ENCODE measurements at places on chromosomes 12 and 14.

- DNase-seq, result no peak
Observed at GRCh38 chr12:62903151-62903550, 31.8 kb downstream of the PPM1H start.

GRCh38 chr12:118371321-118372282, 1.1 kb downstream of the TAOK3 start:
- no peak for DNase-seq

DNA sequence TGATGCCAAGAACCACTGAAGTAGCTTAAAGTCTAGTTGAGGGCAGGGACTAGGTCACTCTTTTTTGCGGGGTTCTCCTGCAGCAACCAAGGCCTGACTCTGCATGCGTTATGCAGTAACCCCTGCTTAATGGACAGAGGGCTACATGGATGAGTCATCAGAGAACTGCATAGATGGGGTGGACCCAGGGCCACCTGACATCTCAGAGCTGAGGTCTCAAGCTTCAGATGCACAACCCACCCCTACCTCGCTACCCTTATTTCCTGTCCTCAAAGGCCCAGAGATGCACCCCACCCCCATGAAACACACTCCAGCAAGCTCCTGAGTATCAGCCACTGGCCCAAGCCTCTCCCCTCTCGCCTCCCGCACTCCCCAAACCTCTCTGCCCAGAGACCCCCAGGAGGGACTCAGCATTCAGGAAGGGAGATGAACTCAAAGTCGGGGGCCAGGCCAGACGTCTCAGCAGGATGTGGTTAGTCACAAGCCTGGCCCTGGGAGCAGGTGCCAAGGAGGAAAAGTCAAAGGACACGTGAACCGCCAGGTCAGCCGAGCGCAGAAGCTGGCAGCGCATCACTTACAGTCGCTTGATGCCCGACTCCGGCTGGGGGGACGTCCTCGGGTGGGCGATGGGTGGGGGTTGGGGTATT, 25.8 kb downstream of the SNRNP35 start:
- DNase-seq, result no peak

GRCh38 chr14:20682435-20683124, 1.8 kb upstream of the RNASE4 start:
- DNase-seq, result peak; percentile 68

DNA sequence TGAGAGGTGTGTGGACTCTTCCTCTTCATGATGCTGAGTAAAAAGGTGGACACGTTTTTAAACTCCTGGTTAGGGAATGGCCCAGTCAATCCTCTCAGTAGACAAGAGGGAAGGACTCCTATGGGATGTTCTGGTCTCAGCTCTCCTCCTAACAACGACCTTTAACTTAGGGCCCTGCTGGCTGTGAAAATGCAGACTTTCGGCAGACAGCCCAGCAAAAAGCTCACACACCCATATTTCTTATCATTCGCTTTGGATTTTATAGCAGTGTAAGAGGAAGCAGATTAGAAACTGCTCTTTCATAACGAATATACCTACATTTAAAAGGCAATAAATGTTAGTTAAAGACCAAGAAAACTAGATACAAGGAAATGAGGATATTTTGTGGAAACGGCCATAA, 18.0 kb upstream of the YARS2 start:
- DNase-seq, result no peak

DNA sequence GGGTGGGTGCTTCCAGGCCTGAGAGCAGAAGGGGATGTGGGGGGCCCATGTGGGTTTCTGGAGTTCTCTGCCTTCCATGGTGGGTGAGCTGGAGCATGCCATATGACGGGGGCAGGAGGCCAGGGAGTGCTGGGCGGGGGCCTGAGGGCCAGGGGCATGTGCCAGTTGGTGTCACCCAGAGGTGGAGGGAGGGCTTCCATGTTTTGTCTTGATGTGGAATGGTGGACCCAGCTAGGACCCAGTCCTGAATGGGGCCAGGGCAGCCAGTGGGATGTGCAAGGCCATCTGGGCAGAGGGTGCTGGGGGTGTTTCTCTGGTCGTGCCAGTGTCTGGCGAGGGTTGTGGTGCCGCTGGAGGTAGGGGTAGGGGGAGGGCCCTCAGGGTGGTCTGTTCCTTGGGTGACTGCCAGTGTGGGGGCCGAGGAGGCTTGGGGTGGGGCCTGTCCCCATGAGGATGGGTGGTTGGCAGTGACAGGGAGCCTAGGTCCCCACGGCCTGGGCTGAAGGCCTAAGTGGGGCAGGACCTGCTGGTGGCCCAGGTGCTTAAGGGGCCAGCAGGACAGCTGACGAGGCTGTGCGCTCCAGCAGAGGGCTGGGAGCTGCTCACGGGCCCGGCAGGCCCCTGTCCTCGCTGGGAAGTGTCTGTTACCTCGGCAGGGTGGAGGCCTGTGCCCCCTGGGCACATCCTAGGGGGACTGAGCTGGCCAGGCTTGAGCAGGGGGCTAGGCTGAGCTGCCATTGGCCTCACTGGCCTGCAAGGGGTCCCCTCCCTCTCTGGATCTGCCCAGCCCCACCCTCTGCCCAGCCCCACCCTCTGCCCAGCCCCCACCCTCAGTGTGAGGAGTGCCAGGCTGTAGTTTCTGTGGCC, 26.8 kb downstream of the CEP170B start:
- no peak for DNase-seq

DNA sequence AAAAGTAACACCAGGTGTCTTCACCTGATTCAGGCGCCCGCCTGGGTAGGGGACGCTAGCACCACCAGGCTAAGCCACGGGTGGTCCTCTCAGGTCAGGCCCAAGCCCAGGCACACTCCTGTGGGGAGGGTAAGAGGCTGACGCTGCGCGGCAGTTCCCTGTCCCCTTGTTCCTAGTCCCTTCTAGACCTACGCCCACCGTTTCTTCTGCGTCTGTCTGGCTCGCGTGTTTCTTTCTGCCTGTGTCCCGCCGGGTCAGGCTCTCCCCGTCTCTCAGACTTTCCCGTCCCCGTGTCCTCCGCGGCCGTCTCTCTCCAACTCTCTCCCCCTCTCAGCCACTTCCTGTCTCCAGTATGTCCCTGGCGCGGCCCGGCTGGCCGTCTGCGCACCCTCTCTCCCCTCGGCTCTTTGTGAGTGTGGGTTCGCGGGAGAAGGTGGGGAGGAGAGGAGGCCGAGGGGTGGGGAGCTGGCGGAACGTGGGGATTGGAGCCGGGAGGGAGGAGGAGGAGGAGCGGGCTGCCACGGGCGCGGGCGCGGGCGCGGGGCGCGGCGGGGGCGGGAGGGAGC, 3.1 kb upstream of the TNS2 start:
- no peak for DNase-seq

DNA sequence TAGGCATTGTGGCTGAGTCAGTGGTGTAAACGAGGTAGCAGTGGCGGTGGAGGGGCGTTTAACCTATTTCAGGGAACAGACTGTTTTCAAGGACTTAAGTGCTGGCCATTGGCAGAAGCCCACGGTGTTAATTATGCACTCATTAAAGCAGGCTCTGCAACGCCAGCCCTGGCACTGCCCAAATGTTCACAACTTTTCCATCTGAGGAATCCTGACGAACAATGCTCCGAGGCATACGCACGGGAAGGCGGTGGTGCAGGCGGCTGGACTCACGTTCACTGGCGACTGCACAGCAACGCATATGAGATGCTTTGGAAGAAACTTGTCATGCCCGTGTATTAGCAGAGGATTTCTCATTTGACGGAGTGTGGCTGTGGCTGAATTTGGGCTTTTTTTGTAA, 70.6 kb upstream of the SLC24A4 start:
- DNase-seq, result no peak

- no peak for DNase-seq
Observed at GRCh38 chr12:79331870-79332269, 358.9 kb downstream of the PAWR start.

- DNase-seq, result no peak
Observed at GRCh38 chr12:51374361-51374760, 16.8 kb downstream of the GALNT6 start.

DNA sequence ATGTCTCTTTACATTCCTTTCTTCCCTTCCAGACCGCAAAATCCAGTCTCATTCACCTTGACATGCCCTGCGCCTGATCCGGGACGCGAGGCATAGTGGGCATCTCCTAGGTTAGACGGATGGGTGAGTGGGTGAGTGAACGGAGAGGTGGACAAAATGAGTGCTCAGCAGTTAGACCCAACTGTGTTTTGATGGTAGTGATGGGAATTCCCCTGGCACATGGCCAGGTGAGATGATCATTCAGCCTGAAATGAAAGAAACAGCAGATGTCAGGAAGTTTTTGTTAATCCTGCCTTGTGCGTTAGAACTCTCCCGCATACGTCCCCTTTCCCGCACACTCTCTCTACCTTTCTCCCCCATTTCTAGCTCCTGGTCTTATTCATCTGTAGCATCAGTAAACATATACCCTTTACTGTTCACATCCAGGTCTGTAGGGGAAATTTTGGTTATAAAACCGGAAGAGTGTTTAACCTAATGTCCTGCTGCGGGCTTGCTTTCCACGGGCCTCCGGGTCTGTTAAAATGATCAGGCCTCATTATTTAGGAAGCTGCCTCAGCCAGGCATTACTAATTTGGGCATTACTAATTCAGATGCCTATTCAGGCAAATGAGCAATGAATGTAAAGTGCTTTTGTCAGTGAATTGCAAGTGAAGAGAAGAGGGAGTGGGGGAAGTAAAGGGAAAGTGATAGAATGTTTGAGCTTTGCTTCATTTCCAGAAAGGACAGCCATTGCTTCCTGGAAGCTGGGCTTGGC, 172.8 kb downstream of the ETV6 start:
- peak; percentile 16 for DNase-seq

DNA sequence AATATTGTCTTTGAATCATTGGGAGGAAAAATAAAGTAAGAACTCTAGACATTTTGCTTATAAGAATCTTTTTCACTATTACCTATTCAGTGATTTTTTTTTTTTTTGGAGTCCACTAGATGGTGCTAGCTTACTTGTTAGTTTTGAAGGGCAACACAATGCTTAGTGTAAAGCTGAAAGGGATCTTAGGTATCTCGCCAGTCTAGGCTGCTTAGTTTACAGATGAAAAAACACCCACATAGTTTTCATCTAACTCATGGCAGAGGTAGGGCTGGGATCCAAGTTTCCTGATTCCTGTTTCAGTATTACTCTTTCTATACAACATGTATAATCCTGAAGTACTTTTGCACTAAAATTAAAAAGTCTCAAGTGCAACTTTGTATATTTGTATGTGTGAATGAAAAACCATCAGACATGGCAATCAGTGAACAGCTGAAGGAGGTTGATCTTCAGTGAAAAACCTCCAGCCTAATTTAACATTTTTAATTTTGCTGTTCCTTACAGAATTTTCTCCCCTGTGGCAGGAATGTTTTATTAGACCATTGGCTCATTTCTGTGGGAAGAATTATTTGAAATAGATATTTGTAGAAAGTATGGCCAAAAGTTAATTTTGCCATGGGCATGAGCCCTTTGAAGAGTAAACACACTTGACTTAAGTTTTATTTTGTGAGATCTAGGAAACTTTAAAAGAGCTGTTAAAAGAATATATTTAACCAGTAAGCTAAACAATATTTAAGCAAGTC, 40.7 kb downstream of the LRRIQ1 start:
- DNase-seq, result no peak

DNA sequence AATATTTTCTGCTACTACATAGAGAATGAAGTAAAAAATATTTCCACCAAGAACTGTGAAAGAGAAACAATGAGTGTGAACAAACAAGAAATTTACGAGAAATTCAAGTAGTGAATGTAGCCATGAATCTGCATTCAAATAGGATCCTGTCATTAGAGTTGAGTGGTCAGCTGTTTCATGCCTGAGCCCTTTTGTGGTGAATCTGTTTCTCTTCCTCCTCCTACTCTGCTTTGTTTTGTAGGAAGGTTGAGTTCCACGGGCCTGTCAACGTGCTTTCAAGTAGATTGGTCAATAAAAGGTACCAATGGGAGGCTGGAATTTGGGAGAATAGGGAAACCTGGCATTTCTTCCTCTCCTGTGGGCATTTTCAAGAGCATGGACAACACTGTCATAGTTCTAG, 1749.6 kb upstream of the FLRT2 start:
- no peak for DNase-seq

GRCh38 chr14:95432144-95433093, 84.0 kb downstream of the SYNE3 start:
- no peak for DNase-seq

GRCh38 chr14:52023518-52023917, 34.2 kb downstream of the RTRAF start:
- DNase-seq, result no peak

- DNase-seq, result peak; percentile 19
Observed at GRCh38 chr12:62631471-62632410, 165.1 kb downstream of the MON2 start.

- DNase-seq, result no peak
Observed at GRCh38 chr14:104184506-104184905, 46.1 kb downstream of the KIF26A start.

DNA sequence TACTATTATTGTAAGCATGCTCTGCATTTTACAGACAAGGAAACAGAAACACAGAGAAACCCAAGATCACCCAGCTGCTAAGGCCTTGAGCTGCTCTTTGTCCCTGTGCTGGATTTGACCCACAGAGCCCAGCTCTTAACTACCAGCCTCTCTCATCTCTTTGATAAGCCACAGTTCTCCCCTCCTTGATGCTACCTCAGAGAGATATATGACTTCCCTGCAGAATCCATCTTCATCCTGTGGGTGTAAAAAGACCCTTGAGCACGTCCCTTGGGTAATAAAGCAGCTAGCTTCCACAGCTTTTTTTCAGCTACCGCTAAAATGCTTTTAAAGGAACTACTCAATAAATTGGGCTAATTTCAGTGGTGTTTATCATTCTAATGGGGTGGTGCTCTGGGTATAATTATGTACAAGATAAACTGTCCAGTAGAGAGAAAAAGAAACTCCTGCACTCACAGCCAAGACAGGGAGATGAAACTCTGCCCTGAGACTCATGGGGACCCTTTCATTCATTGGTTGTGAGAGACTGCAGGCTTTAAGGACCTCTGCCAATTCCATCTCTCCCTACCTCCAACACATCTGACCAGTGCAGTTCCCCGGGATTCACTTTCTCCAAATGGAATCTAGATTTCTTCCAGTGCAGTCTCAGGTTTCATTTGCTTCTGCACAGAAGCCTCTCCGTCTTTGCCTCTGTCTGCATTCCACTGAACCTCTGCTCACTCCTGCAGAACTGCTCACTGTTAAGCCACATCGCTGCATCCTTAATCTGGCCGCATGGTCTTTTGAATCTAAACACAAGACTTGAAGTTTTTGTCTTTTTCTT, 24.7 kb upstream of the NTF3 start:
- DNase-seq, result no peak

DNA sequence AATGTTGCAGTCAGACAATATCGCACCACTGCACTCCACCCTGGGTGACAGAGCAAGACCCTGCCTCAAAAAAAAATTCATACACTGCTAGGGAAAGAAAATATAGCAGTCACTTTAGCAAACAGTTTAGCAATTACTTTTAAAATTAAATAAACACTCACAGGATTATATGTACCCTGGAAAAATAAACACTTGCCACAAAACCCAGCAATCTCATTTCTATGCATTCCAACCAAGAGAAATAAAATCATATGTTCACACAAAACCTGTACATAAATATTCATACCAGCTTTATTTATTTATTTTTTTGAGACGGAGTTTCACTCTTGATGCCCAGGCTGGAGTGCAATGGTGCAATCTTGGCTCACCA, 20.2 kb downstream of the ATXN2 start:
- no peak for DNase-seq

Data from T-cell (primary cell).